ENCODE measurements at places on chromosomes 3 and 15. TPM values are rescaled to one million over a fixed set of nuclear protein-coding genes. Genes with fewer than 3 reads are reported as not detected.
A peak's percentile ranks its signal among the peaks of the same experiment; 100 is the strongest.

Gene EBLN2
- 0.04 TPM for total RNA-seq

Gene CHRNA7
- total RNA-seq = 4.0 TPM

Gene BOC
- total RNA-seq = 3.7 TPM

Gene USP19
- 18.5 TPM for total RNA-seq

Gene SLC25A36
- total RNA-seq = 41.9 TPM

Gene FMN1
- 3.6 TPM for total RNA-seq

Gene FEZF2
- not detected for total RNA-seq

Gene NPAP1
- total RNA-seq = not detected

Gene COL6A5
- total RNA-seq = not detected

Gene XIRP1
- not detected for total RNA-seq

- DNase-seq = no peak
Measured at GRCh38 chr3:102178817-102179216, 256.0 kb upstream of the ZPLD1 start.

DNA sequence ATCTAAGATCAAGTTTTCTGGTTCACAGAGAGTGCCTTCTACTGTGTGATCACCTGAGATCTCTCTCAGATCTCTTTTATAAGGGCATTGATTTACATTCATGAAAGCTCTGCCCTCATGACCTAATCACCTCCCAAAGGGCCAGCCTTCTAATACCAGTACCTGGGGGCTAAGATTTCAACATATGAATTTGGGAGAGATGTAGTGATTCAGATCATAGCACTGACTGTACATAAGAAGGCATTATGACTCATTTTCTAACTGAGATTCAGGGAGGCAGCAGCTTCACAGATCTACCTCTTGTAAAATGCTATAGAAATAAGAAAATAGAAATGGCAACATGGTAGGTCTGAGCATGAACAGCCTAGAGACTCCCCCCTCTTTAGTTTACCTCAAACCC lies 39.6 kb downstream of the VGLL3 start:
- DNase-seq = no peak

GRCh38 chr15:57728436-57728835 lies 21.9 kb downstream of the POLR2M start:
- no peak for DNase-seq

DNA sequence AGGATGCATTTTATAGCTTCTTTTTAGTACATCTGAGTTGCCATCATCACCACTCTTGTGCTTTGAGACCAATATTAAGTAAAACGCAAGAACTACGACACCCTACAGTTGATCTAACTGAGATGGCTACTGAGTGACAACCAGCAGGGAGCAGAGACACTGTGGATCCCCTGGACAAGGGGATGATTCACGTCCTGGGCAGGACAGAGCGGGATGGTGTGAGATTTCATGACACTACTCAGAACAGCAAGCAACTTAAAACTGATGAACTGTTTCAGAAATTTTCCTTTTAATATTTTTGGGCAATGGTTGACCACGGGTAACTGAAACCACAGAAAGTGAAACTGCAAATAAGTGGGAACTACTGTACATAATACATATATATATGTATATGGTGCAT lies 299.2 kb downstream of the ADAMTS17 start:
- DNase-seq = no peak

- no peak for DNase-seq
Measured at GRCh38 chr15:51094606-51095569, at the start of gene TNFAIP8L3. TNFAIP8L3 (minus strand) TSS chr15:51094906; CDS start chr15:51094595, 311 bp downstream.

- DNase-seq = no peak
Measured at GRCh38 chr3:70383360-70383831, 71.0 kb upstream of the MDFIC2 start.

DNA sequence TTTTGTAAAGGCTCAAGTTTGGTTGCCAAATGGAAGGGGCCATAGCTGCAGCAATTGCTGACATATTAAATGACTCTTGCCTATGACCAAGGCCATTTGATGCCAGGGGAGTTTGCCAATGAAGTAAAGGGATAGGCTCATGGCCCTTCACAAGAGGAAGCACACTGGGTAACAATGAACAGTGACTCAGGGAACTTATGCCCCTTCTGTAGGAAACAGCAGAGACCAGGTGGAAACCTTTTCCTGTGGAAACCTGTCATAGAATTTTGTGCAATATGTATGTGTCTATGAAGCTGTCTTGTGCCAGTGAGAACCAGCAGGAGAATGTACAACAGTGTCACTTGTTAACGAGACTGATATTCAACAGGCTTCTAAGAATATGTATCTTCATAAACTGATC lies 25.4 kb upstream of the AVEN start:
- no peak for DNase-seq

- DNase-seq = no peak
Measured at GRCh38 chr3:39808467-39809180, 785 bp upstream of the MYRIP start.

- no peak for DNase-seq
Measured at GRCh38 chr15:68715111-68715510, 105.6 kb downstream of the ANP32A start.

DNA sequence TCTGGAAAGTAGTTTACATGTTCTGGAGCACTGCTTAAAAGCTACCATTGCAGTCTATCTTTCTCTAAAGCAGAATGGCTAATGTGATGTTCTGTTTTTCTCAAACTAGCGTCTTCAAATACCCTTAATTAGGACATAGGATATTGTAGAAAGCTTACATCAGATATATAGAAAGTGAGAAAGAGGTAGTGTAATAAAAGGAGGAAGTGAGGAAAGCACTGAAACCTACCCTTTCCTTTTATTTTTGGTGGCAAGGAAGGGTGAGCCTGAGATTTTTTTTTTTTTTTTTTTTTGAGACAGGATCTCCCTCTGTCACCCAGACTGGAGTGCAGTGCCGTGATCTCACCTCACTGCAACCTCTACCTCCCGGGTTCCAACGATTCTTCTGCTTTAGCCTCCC lies 9.4 kb downstream of the SENP2 start:
- no peak for DNase-seq

GRCh38 chr3:162994165-162994564 lies 1497.6 kb downstream of the OTOL1 start:
- DNase-seq = no peak

DNA sequence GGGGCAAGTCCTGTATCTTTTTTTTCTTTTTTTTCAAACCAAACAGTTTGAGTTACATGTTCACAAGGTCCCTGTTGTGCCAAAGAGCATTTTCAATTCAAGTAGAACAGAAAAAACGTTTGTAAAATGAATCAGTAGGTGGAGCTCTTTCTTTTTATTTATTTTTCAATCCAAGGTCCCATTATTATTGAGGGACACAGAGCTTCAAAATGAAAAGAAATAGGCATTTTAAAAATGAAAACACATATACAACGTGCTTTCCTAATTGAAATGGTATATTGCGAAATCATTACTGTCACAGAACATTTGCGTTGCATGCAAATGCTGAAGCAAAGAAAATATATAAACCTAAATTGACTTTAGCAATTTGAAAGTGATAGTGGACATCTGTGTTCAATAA lies 711.0 kb downstream of the MECOM start:
- peak; percentile 36 for DNase-seq

DNA sequence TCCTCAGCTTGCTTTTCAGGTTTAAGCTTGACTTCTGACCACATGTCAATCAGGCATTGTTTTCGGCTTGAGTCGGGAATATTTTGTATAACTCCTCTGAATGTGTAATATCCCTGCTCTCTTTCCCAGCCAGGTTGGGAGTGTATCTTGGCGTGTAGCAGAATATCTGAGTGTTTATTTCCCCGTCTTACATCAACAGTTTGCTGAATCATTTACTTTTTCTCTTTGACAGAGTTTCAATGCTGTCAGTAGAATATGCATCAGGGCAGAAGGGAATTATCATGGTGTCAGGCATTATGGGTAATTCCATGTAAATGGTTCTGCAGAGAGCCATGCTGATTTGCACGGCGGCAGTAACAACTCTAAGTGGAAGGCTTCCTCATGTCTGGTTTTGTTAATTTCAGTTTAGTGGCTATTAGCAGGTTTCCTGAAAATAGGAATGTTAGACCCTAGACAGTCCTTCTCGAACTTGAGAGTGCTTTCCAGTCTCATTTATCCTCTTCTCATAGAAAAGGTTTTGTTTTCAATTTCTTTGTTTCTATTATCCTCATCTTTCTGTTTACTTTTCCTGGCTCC lies 566.3 kb downstream of the AGBL1 start:
- DNase-seq = peak; percentile 10

- no peak for DNase-seq
Measured at GRCh38 chr3:111802700-111803099, 56.4 kb upstream of the PHLDB2 start.

GRCh38 chr3:120410116-120410515 lies 40.7 kb downstream of the FSTL1 start:
- DNase-seq = no peak

GRCh38 chr3:22101351-22101750 lies 350.3 kb upstream of the ZNF385D start:
- no peak for DNase-seq

GRCh38 chr3:134799393-134799792 lies 4.3 kb downstream of the EPHB1 start:
- DNase-seq = peak; percentile 47

- no peak for DNase-seq
Measured at GRCh38 chr3:13132731-13133410, 59.6 kb upstream of the IQSEC1 start.

All from H4 (cell line).